ENCODE measurements at places on chromosomes 1 and 21. TPM values are rescaled to one million over a fixed set of nuclear protein-coding genes. Genes with fewer than 3 reads are reported as not detected.

The KRTAP27-1 gene
- not detected for total RNA-seq

The RHEX gene
- total RNA-seq: not detected

The S100A7 gene
- total RNA-seq: not detected

The DNAI4 gene
- 3.7 TPM for total RNA-seq

The VSIG8 gene
- 0.09 TPM for total RNA-seq

The NMNAT2 gene
- total RNA-seq: 0.68 TPM

The LCA5L gene
- 1.7 TPM for total RNA-seq

The S1PR1 gene
- total RNA-seq: 394 TPM

The TRIM67 gene
- not detected for total RNA-seq

The EFCAB7 gene
- total RNA-seq: 5.1 TPM

The TFF2 gene
- not detected for total RNA-seq

The PLPPR4 gene
- total RNA-seq: 0.05 TPM

The OPTC gene
- not detected for total RNA-seq

The FASLG gene
- total RNA-seq: not detected

The RXFP4 gene
- 0.19 TPM for total RNA-seq

The ATP1A4 gene
- not detected for total RNA-seq

The FAM131C gene
- total RNA-seq: not detected

The CD2 gene
- not detected for total RNA-seq

The OR2T2 gene
- not detected for total RNA-seq

The TRAPPC10 gene
- 27.0 TPM for total RNA-seq

The GPR37L1 gene
- under 0.01 TPM for total RNA-seq

The ELAPOR1 gene
- total RNA-seq: 0.37 TPM

The RPL5 gene
- total RNA-seq: 958 TPM

The TMEM39B gene
- 18.3 TPM for total RNA-seq

The SYT14 gene
- 0.09 TPM for total RNA-seq

The PROX1 gene
- total RNA-seq: 114 TPM

The MIXL1 gene
- 0.05 TPM for total RNA-seq

The OLIG2 gene
- not detected for total RNA-seq

The KIF17 gene
- 32.3 TPM for total RNA-seq
